Umbilical cord (tissue), 2 donors: ENCODE measurements at places on chromosomes 13 and 19.
A peak's percentile ranks its signal among the peaks of the same experiment; 100 is the strongest.

DNA sequence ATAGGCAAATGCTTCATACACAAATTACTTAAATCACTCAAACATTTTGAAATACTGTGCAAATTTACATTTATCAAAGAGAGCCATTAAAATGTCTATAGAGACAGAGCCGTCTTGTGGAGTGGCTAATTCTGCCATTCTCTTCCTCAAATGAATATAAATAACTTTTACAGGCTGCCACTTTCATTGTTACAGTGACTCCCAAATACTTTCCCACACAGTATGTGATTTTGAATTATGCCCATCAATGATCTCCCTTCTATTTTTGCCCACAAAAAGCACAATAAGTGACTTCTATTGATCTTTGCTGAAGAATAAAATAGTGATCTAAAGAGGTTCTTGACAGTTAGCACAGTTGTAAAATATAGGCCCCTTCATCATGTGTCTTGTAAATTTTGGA lies 1244.9 kb downstream of the PCDH17 start:
- DNase-seq: no peak

DNA sequence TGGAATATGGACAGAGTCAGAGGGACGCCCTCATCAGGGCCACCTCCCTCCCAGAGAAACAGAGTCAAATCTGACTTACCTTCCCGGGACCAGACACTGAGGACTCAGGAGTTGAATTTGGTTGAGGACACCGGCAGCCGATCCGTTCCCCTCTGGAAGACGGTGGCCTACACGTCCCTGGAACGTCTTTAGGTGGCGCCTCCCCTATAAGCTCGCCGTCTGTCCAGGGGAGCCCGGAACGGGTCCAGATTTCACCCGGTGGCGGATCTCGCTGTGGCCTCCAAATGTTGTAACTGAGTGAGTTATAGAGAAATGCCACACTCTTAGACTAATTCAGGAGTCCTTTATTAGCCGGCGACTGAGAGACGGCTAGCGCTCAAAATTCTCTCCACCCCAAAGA lies 9.0 kb downstream of the TNFSF14 start:
- no peak for DNase-seq

DNA sequence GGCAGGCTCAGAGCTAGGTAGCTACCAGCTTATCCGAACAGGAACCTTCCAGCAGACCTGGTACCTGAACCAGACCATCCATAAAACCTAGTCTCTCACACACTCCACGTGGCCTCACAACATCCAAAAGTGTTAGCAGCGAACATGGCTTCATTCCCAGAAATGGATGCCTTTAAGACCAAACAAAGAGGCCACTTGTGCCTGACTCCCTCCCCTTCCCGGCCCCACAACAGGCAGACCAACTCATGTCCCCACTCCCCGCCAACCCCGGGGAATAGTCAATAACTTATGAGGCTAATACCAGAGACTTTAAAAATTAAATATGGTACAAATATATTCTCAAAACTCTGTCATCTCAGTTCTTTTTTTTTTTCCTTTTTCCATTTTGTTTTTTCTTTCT lies 46.2 kb downstream of the ZNF557 start:
- no peak for DNase-seq

- peak; percentile 66 for DNase-seq
These were observed 1713.2 kb upstream of the SLC10A2 start for GRCh38 chr13:104779311-104779993.

- DNase-seq: no peak
These were observed 10.4 kb downstream of the PNPLA6 start for GRCh38 chr19:7545904-7546303.

GRCh38 chr13:107811233-107812013 lies 403.9 kb downstream of the LIG4 start:
- DNase-seq: no peak
